HFFc6 (cell line): ENCODE measurements at places on chromosomes 7 and 10.
A peak's percentile ranks its signal among the peaks of the same experiment; 100 is the strongest.

DNA sequence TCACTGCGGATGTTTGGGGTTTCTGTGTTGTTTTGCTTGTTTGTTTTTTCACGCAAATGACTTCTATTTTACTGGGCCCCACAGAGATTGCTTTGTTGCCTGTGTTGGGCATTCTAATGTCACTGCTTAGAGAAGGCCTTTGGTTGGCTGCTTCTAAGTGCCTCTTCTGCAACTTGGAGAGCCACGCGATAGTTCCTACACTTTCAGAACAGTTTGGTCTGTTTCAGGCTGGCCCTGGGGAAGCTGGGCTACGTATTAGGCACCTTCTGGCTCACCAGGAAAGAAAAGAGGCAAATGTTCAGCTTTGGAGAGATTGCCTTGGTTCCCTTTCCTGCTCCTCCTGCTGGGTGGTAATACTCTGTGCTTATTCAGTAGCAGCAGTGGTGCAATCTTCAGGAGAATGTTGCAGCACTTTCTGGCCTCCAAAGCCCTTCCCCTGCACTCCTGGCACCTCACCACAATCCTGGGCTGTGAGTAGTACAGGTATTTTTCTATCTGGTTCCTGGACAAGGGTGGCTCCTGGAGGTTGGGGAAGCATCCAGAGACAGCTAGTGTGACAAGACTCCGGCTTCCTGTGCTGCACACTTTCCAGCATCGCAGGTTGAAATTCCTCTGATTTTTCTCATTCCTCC is 1.2 kb downstream of the ANTXRL start:
- DNase-seq, result no peak

DNA sequence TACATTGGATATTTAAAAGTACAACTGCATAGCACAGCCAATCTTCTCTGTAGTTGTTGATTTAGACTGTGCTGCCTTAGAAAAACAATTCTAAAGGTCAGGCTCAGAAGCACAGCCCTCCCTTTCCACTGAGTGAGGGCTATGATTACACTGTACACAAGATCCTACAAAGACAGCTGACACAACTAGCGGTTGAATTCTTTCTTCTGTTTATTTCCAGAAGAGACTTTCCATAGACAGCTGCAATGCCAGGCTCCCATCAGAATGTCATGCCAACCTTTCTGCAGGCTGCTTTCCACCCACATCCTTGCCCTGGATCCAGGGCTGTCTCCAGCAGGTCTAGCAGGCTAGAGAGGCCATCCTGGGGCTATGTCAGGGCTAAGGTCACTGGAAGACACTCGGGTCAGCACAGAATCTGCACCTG is 39.3 kb downstream of the FAM13C start:
- no peak for DNase-seq

- DNase-seq, result no peak
These were observed 17.8 kb upstream of the PCBD1 start for GRCh38 chr10:70906031-70906783.

DNA sequence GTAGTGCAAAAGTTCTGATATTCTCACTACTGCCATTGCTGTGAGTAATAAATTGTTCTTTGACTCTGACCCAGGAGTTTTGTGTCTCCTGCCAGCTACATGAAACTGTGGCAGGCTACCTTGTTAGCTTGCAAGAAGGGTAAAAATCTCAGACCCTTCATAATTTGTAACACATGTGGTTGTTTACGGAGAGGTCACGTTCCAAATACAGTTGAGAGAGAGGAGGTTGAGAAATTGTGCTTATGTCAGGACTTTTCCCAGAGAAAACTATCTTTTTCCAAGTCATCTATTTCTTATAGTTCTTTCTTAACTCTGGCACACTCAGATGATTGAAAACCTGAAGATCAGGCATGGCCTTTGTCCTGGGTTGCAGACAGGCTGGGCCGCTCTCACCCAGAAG is 114.4 kb upstream of the SVIL start:
- DNase-seq, result no peak

DNA sequence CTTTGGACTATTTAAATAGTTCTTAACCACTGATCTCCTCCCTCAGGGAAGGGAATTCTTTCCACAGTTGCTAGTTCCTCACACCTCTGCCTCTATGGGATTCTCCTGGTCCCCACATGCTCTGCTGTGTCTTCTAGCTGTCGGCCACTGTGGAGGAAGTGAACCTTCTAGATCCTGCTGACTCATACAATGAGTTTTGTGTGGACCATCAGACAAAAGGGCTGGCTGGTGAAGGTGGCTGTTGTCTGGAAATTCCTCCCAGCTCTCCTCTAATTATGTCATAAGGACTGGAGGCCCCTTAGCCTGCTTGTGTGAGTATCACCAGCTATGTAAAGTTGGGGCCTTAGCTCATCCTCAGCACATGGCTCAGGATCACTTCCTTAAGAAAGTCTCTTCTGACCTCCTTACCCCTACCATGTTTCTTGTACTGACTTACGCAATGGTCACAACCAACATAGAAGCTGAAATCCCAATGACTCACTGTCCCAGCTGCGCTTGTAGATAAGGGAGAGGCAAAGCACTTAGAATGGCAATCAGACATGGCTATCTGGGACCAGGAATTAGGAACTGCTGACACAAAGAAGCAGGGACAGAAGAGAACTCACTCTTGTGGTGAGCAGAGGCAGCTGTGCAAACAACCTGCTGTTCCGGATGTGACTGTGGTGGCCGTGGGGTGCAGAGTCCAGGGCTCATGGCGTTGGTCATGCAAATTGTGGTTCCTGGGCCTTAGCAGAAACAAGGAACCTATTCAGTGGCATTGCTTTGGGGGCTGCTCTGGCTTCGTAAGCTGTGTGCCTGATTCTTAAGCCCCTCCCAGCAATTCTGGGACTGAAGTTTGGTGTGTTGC is 2.5 kb upstream of the MACC1 start:
- no peak for DNase-seq

GRCh38 chr10:7458556-7458955 is 47.7 kb upstream of the SFMBT2 start:
- DNase-seq, result no peak

- DNase-seq, result no peak
These were observed 96.8 kb downstream of the PPP1R3C start for GRCh38 chr10:91536111-91536510.

GRCh38 chr10:103197903-103198302 is 4.8 kb upstream of the NT5C2 start:
- no peak for DNase-seq

- no peak for DNase-seq
These were observed 391.2 kb downstream of the TYW1 start for GRCh38 chr7:67387851-67388250.

DNA sequence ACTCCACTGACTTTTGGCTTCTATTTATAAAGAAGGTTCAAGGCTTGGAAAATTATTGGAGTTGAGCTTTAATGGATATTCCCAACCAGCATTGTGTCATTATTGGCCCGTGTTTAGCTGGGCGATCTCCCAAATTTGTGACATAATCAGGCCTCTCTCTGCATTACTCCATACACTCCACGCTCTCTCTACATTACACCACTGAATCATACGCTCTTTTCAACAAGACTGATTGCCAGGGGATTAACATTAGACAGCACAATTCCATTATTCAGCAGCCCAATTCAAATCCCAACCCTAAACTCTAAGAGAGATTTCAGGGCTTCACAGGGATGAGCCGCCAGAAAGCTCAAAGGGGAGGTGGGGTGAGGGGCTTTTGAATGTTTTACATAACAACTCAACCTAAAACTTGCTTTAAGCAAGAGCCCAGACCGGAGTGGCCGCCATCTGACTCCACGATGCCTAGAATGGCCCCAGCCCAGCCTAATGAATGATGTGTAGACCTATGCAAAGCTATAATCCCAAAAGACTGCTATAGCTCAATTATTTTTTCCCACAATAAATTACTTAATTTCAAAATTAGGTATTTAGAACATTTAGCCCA is 61.8 kb downstream of the FGFR2 start:
- no peak for DNase-seq

DNA sequence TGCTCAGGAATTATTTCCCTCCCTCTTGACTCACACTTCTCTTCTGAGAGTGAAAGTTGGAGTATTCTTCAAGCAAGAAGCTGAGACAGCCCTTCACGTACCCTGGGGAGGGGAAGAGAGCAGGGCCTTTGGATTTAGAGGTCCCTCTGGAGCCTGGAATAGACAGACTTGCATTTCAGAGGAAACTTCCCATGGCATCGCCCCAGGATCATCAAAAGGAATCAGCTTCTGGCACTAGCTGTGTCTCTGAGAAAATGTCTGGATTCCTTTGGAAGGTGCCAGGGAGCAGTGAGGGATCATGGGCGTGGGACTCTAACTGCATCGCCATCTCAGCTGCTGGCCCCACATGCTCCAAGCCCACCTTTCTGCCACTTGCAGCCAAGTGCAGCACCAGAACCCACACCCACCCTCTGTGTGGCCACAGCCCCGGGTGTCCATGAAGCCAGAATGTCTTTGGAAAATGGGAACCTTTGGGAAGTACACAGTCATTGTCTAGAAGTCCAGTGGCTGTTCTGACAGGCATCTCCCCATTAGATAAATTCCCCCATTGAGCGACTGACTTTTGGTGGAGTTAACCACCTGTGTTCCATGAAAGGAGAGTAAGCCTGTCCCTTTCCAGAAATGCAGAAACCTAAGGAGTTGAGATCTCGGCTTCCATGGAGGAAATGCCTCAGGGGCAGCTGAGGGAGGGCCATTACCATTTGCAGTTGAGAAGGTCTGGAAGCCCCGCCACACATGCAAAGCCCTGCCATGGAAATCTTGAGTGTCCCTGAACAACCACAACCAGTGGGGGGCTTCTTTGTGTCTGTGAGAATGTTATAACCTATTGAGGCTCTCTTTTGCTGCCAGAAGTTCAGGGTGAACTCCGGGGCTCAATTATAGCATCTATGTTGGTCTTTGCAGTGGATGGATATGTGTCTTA is 57.8 kb upstream of the GDF10 start:
- DNase-seq, result no peak

- no peak for DNase-seq
These were observed 99.9 kb downstream of the PTPRN2 start for GRCh38 chr7:158487631-158488151.

- no peak for DNase-seq
These were observed 81.1 kb upstream of the CPXM2 start for GRCh38 chr10:123972481-123973401.

GRCh38 chr10:88082806-88083596 is 219.6 kb downstream of the PTEN start:
- no peak for DNase-seq

- DNase-seq, result no peak
These were observed 502.4 kb downstream of the GRM8 start for GRCh38 chr7:126750207-126750911.

- DNase-seq, result no peak
These were observed 4.2 kb downstream of the PARP12 start for GRCh38 chr7:140058517-140058916.

DNA sequence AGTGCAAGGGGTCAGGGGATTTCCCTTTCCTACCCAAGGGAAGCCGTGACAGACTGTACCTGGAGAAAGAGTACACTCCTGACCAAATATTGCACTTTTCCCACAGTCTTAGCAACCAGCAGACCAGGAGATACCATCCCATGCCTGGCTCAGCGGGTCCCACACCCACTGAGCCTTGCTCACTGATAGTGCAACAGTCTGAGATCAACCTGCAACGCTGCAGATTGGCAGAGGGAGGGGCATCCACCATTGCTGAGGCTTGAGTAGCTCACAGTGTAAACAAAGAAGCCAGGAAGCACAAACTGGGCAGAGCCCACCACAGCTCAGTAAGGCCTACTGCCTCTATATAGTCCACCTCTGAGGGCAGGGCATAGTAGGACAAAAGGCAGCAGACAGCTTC is 53.9 kb downstream of the PIK3CG start:
- DNase-seq, result no peak

DNA sequence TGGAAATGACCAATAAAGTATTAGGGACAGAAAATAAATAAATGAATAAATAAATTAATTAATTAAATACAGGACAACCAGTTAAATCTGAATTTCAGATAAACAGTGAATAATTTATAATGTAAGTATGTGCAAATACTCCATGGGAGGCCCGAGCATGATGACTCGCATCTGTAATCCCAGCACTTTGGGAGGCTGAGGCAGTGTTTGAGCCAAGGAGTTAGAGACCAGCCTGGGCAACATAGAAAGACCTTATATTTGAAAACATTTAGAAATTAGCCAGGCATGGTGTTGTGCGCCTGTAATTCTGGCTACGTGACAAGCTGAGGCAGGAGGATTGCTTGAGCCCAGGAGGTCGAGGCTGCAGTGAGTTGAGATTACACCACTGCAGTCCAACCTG is 123.7 kb downstream of the CUL2 start:
- no peak for DNase-seq

- peak; percentile 68 for DNase-seq
These were observed 25.1 kb downstream of the HDAC9 start for GRCh38 chr7:18520450-18521235.

DNA sequence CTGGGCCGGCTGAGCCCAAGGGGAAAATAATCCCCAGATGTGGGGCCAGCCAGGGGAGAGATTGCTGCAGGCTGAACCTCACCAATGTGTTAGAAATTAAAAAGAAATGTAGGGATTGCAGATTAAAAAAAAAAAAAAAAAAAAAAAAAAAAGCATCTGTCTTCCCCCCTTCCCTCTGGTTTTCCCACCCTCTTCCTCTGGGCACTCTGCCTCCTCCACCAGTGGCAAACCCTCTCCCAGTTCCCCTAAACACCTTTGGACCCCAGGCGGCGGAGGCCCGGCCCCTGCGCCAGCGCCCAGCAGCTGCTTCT is 7.1 kb downstream of the MNX1 start:
- no peak for DNase-seq

DNA sequence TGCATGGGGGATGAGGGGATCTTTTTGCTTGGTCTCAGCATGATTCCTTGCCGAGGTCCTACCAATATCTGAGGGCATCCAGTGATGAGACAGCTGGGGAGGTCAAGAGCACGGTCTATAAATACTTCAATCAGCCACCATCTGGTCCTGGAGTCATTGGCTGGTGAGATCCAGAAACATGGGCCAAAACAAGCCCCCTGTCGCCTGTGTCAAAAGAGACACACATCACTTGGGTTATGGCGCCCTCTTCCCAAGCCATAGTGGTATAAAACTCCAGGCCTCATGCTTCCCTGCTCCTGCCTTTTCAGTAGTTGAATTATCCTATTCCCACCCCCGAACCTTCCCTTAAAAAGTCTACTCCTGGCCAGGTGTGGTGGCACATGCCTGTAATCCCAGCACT is 60.9 kb downstream of the SLC35B4 start:
- DNase-seq, result no peak

GRCh38 chr7:13560441-13560840 is 429.0 kb downstream of the ETV1 start:
- DNase-seq, result peak; percentile 12

- DNase-seq, result no peak
These were observed 131.0 kb upstream of the NPY start for GRCh38 chr7:24152877-24153472.

DNA sequence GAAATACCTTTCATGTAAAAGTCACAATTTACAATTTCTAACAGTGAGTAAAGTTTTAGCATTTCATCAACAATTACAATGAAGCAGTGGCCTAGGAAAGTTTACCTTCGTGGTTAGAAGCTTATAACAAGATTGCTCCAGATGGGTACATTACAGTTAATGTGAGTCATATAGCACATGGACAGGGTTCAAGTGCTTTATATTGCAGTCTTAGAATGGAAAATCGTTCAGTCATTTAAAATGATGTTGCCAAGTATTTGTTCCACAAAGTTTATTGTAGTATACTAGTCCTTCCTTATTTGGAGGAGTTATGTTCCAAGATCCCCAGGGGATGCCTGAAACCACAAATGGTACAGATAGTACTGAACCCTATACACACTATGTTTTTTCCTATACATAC is 174.6 kb upstream of the TARP start:
- no peak for DNase-seq
